Thymus (tissue), 14 donors: ENCODE measurements at places on chromosomes 7 and 10.

GRCh38 chr7:25854608-25855497 is 297.1 kb upstream of the NFE2L3 start:
- H3K36me3 ChIP-seq = no peaks in the 10 kb centered on the region
- peaks cover 96% of the 10 kb centered on the region for H3K27me3 ChIP-seq
- H3K4me1 ChIP-seq = peaks cover 7% of the 10 kb centered on the region
- H3K27ac ChIP-seq = no peak overlapping the region

GRCh38 chr7:158651968-158652565 is 52.5 kb downstream of the NCAPG2 start:
- DNase-seq = no peak
- H3K27me3 ChIP-seq = no peaks in the 10 kb centered on the region
- peaks cover 53% of the 10 kb centered on the region for H3K36me3 ChIP-seq
- H3K4me3 ChIP-seq = no peak overlapping the region
- no peak overlapping the region for H3K27ac ChIP-seq
- H3K4me1 ChIP-seq = no peaks in the 10 kb centered on the region

DNA sequence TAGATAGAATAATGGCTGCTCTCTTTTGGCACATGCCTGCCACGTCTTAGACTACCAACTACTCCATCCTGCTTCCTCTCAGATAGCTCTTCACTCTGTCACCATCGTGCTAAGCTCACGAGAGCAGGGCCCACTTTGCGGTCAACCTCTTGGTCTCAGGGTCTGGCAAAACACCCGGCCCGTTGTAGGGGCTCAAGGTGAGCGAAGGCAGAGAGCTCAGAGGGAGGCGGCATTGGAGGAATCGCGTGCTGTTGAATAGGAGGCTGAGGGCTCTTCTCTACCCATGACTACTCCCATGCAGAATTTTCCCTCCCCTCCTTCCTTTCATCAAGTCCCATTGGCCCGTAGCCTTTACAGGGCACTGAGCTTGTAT is 100.9 kb upstream of the DDC start:
- no peaks in the 10 kb centered on the region for H3K27me3 ChIP-seq
- no peak overlapping the region for H3K27ac ChIP-seq
- H3K4me1 ChIP-seq = peaks cover 18% of the 10 kb centered on the region
- H3K36me3 ChIP-seq = no peaks in the 10 kb centered on the region
- H3K4me3 ChIP-seq = no peak overlapping the region

DNA sequence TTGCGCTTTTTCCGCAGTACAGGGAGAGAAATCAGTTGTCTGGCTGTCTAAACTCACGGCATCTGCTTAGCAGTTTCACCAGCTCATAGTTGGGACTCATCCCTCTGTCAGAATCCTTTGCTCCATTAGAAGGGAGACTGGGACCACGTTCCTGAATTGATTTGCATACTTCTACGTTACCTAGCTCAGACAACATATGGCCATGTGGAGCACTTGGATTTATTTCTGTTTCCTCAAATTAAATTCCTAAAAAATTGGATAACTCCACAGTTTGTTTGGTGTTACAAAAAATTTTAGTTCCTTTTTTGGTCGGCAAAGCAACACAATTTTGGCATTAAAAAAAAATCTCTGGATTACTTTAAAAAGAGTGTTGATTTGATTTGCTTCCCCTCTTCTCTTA is 614.0 kb downstream of the AUTS2 start:
- H3K27me3 ChIP-seq = no peaks in the 10 kb centered on the region
- no peak overlapping the region for H3K27ac ChIP-seq
- no peak overlapping the region for H3K4me3 ChIP-seq
- H3K36me3 ChIP-seq = no peaks in the 10 kb centered on the region
- no peak for DNase-seq

- H3K4me1 ChIP-seq = no peaks in the 10 kb centered on the region
- DNase-seq = no peak
- no peak overlapping the region for H3K4me3 ChIP-seq
- H3K27me3 ChIP-seq = no peaks in the 10 kb centered on the region
- no peak overlapping the region for H3K27ac ChIP-seq
- no peaks in the 10 kb centered on the region for H3K36me3 ChIP-seq
Measured at GRCh38 chr7:18706670-18707069, 211.1 kb downstream of the HDAC9 start.
